ENCODE measurements at places on chromosomes 3 and 15. TPM values are rescaled to one million over a fixed set of nuclear protein-coding genes. Genes with fewer than 3 reads are reported as not detected.

GRCh38 chr3:6631376-6631775 lies 229.5 kb upstream of the GRM7 start:
- DNase-seq = no peak

DNA sequence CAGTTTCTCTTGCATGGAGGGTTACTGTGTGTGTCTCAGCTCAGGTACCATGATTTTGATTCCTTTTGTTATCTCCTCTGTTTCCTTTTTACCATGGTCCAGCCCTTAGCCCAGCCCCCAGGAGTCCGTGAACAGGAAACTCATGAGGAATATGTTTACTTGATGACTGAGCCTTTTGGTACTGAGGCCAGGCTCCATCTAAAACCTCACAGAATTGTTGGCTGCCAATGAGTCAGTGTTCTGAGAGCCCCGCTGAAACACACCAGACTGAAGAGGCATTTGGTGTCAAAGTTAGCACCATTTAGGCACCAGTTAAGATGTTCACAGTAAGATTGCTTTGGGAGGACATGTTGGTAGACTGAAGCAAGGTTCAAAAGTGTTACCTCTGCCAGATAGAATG lies 80.9 kb downstream of the DGKG start:
- no peak for DNase-seq

DNA sequence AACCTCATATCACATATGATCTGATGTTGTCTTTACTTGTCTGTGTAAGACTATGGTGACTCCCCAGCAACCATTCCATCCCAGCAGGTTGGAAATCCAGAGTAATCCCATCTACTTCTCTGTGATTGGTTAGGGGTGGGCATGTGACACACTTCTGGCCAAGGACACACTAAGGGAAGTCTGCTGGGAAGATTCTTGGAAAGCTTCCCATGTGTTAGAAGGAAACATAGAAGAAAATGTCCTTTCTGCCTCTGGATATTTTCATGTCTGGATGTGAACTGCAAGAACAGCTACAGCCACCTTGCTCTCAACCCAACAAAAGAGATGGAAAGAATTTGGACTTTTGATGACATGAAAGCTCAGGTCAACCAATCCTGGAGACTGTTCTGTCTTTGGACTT lies 2.6 kb upstream of the UBE2Q2 start:
- DNase-seq = no peak

DNA sequence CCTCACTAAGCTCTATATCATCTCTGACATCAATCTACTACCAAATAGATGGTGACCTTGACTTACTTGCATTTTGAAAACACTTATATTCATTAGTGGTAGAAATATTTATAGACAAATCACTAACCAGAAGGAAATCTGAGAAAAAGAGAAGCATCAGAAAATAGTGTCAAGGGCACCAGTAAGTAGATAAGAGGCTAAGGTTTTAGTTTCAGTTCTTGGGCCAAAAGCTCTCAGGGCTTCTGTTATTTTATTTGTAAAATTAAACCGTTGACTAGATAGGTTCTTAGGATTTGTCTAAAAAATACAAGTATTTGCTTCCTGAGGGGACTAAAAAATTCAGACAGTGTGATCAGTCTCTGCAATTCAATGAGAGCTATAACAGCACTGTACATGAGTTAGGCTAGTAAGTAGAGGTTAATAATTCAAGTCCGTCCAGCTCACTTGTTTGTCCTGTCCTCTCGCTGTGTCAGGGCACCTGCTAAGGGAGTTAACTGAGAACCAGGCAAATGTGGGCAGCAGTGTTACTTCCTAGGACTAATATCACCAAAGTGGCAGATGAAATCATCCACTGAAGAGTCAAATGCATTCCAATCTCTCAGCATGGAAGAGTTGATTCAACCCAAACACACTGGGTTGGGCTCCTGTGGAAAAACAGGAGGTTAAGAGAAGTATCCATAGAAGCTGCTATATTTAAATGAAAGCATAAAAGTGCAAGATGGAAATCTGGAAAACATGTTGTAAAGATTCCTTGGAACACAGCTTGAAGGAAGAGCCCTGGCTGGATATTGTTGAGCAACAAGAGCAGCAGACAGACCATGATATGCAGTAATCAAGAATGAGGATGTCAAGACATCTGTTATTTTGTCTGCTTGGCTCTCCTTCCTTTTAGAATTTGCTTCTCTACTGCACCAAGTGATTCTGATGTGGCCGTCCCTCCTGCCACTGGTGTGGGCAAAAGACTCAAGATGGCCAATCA lies 134.9 kb upstream of the ZBTB20 start:
- no peak for DNase-seq

DNA sequence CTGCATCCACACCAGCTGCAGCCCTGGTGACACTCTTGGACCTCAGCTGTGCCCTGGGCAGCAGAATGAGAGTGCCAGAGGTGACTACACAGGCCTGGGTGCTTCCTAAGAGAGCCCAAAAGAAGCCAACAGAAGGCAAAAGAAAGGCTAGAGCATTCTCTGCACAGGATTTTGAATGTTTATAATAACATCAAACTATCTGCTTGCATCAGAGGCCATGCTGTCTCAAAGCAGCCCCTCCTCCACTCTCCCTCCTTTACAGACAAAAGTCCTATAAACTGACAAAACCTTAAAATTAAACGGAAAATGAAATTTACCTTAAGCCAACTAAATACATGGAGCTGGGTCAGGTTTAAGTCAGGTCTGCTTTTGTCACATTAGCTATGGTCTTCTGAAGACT lies 95.6 kb downstream of the ETFA start:
- no peak for DNase-seq

ZPLD1 gene
- not detected for total RNA-seq

Data from Peyer's patch (tissue), 4 donors.